ENCODE measurements at places on chromosomes 6 and 20. TPM values are rescaled to one million over a fixed set of nuclear protein-coding genes. Genes with fewer than 3 reads are reported as not detected.

DNA sequence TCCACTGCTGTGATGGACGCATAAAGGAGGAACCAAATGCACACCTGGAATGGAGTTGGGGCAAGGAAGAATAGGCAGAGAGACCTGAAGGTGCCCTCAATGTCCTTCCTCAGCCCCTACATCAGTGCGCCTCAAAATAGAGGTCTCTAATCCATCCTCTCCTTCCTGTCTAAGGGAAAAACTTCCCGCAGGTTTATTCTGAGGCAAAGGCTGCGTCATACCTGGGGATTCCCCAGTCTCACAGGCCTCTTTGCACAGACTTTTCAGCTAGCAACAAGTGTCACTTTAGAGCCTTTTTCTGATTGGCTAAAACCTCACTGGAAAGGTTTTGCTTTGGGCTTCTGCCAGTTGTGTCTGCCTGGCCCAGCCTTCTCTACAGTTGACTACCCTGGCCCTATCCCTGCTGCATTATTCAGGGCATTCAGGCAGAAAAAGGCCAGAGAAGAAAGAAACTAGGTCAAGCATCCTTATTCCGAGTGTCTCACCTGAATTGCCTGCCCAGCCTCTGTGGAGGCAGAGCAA is 1.8 kb upstream of the HLA-DQB1 start:
- H3K4me3 ChIP-seq, result no peak overlapping the region
- peak; percentile 60 for DNase-seq
- no peaks in the 10 kb centered on the region for H3K27me3 ChIP-seq
- no peak overlapping the region for H3K27ac ChIP-seq
- no peaks in the 10 kb centered on the region for H3K36me3 ChIP-seq

CLPSL2 gene
- not detected for total RNA-seq

DLK2 gene
- 1.9 TPM for total RNA-seq

KCNQ5 gene
- 7.9 TPM for total RNA-seq

GRCh38 chr6:84050408-84050807 is 16.8 kb downstream of the MRAP2 start:
- peak overlapping the region; percentile 39 for H3K27ac ChIP-seq
- no peak for DNase-seq
- no peak overlapping the region for H3K4me3 ChIP-seq
- H3K36me3 ChIP-seq, result no peaks in the 10 kb centered on the region
- H3K27me3 ChIP-seq, result no peaks in the 10 kb centered on the region

LRRN4 gene
- not detected for total RNA-seq

DNA sequence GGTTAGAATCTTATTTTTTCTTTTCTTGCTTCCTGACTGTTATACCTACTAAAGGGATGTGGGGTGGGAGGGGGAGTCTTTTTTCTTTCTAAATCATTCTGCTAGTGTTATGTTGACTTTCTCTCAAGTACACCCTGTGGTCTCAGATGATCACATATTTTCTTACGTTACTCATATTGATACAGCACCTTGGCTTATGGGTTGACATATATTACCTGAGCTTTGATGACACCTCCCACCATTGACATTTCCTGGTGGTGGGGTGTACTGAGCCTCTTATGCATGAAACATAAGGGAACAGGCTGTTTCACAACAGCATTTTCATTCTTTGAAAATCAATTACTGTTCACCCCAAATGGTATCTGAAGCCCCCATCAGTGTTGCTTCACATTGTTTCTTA is 169.8 kb downstream of the MMS22L start:
- no peak for DNase-seq
- H3K27me3 ChIP-seq, result no peaks in the 10 kb centered on the region
- H3K4me3 ChIP-seq, result no peak overlapping the region
- H3K27ac ChIP-seq, result no peak overlapping the region
- H3K36me3 ChIP-seq, result no peaks in the 10 kb centered on the region

DEFB127 gene
- not detected for total RNA-seq

- H3K4me3 ChIP-seq, result no peak overlapping the region
- DNase-seq, result no peak
- no peak overlapping the region for H3K27ac ChIP-seq
- H3K4me1 ChIP-seq, result no peaks in the 10 kb centered on the region
- H3K27me3 ChIP-seq, result no peaks in the 10 kb centered on the region
- H3K36me3 ChIP-seq, result peaks cover 22% of the 10 kb centered on the region
Observed at GRCh38 chr20:34426026-34426425, 63.0 kb downstream of the ITCH start.

GRCh38 chr20:3115190-3116107 is 30.9 kb upstream of the AVP start:
- H3K36me3 ChIP-seq, result no peaks in the 10 kb centered on the region
- no peak overlapping the region for H3K4me3 ChIP-seq

DNA sequence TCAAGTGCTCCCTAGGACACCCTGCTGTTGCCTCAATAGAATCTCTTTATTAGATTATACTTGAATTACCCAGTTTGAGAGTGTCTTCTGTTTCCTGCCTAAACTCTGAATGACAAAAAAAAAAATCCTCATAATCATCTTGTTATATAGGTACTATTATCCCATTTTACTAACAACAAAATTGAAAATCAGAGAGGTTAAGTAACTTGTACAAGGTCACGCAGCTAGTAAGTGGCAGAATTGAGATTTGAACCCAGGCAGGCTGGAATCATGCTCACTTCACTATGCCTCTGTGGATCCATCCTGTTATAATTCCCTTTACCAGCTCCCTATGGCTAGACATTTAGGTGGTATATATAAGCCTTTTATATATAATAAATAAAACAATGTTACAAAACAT is 36.6 kb upstream of the UBR2 start:
- no peak for DNase-seq
- H3K27me3 ChIP-seq, result no peaks in the 10 kb centered on the region
- H3K4me3 ChIP-seq, result no peak overlapping the region
- no peaks in the 10 kb centered on the region for H3K36me3 ChIP-seq

TAF8 gene
- total RNA-seq, result 42.6 TPM

DNA sequence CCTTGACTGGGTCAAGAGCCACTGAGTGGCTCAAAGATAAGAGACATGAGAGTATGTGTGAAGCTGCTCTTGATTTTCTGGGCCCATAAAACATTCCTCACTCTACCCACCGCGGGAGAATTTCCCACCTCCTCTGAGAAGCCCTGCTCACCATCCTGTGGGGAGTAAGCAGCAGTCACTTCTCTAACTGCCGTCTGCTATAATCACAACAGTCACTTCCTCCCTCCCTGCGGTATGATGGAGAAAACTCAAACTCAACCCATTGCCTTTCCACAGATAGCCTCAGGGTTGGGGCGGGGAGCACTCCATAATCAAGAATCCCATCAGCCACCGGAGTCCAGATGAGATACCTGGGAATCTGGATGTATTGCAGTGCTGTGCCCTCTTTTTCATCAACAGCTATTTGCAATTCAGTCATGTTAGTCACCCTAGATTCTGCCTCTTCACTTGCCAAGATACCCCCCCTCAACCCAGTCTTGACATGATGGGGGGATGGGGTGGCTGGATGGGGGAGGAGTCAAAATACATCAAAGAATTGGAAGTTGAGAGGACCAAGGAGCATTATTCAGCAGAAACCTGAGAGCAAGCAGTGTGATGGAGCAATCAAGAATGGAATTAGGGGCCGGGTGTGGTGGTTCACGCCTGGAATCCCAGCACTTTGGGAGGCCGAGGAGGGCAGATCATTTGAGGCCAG is 5.1 kb downstream of the MOCS1 start:
- H3K4me1 ChIP-seq, result no peaks in the 10 kb centered on the region
- no peak overlapping the region for H3K27ac ChIP-seq
- no peak for DNase-seq
- no peaks in the 10 kb centered on the region for H3K36me3 ChIP-seq
- H3K27me3 ChIP-seq, result no peaks in the 10 kb centered on the region
- no peak overlapping the region for H3K4me3 ChIP-seq

All from CD8-positive, alpha-beta memory T cell (primary cell).